Adipocyte (in vitro differentiated cells): ENCODE measurements at places on chromosomes 2 and 18.

GRCh38 chr2:27903649-27904404 lies 13.3 kb downstream of the BABAM2 start:
- peak; percentile 31 for DNase-seq

DNA sequence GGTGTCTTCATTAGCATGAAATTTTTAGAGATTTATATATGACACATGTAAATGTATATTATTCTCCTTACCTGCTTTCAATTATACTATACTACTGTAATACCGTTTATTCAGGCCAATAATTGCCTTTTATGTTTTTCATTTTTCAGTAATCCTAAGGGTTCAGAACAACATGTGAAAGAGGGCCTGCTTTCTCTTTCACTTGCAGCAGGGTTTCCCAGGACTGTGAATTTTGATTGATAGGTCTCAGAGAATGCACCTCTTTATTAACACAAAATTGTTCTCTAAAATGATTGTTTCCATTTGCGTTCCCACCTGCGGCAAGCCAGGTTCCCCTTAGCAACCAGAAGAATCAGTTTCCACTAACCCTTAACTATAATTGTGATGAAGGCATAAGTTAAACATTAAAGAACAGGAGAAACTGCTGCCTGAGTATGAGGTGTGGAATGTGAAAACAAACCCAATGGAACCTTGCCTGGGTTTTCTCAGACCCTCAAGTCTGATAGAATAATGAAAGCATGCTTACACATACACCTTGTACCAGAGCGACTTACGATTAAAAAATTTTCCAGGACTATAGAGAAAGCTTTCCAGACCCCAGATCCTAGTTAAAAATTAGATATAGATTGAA lies 1591.2 kb upstream of the LRRTM1 start:
- DNase-seq = no peak

GRCh38 chr18:42159146-42159545 lies 204.1 kb downstream of the PIK3C3 start:
- DNase-seq = no peak

GRCh38 chr2:182445391-182445965 lies 18.6 kb upstream of the PDE1A start:
- peak; percentile 79 for DNase-seq

GRCh38 chr2:63784461-63784860 lies 57.2 kb upstream of the UGP2 start:
- no peak for DNase-seq

- no peak for DNase-seq
Observed at GRCh38 chr2:207929923-207930322, 95.4 kb downstream of the PLEKHM3 start.

DNA sequence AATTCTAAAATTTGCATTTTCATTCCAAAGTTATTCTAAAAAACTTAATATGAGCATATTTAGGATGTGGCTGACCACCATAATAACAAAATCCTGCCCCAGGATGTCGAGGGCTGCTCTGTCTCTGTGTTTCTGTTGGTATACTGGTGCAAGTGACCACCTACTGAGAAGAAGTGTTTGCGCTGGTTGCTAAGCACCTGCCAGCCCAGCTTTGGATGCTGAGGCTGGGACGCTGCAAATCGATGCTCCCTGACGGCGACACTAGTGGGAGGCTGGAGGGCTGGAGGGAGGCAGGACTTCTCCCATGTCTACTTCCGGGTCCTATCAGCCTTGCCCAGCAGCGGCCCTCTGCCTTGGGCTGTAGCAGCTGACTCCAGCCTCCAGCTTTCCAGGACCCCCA lies 45.0 kb downstream of the LAMA1 start:
- no peak for DNase-seq

- no peak for DNase-seq
Observed at GRCh38 chr2:12271589-12271984, 445.1 kb upstream of the TRIB2 start.

GRCh38 chr2:10378189-10378588 lies 69.9 kb downstream of the ODC1 start:
- DNase-seq = no peak
